PC-3 (cell line): ENCODE measurements at places on chromosomes 6 and 20. TPM values are rescaled to one million over a fixed set of nuclear protein-coding genes. Genes with fewer than 3 reads are reported as not detected.

- no peaks in the 10 kb centered on the region for H3K36me3 ChIP-seq
- H3K4me3 ChIP-seq = no peak overlapping the region
- H3K4me1 ChIP-seq = peaks cover 4% of the 10 kb centered on the region; the same call in 1 of the 2 replicates
- no peaks in the 10 kb centered on the region for H3K27me3 ChIP-seq
- no peak overlapping the region for H3K27ac ChIP-seq
- DNase-seq = no peak
These were observed 24.4 kb downstream of the MARCKS start for GRCh38 chr6:113881478-113881980.

- H3K27ac ChIP-seq = no peak overlapping the region
- H3K27me3 ChIP-seq = no peaks in the 10 kb centered on the region
- no peak overlapping the region for H3K4me3 ChIP-seq
- H3K4me1 ChIP-seq = no peaks in the 10 kb centered on the region
These were observed 548.9 kb downstream of the CBLN4 start for GRCh38 chr20:55456316-55456940.

Gene PRSS16
- total RNA-seq = 7.3 and 15.9 TPM in 2 replicates

Gene GDAP1L1
- total RNA-seq = not detected in 2 replicates

Gene SGK2
- total RNA-seq = 3.0 and 6.6 TPM in 2 replicates
